ENCODE measurements at places on chromosomes 2 and 18.

DNA sequence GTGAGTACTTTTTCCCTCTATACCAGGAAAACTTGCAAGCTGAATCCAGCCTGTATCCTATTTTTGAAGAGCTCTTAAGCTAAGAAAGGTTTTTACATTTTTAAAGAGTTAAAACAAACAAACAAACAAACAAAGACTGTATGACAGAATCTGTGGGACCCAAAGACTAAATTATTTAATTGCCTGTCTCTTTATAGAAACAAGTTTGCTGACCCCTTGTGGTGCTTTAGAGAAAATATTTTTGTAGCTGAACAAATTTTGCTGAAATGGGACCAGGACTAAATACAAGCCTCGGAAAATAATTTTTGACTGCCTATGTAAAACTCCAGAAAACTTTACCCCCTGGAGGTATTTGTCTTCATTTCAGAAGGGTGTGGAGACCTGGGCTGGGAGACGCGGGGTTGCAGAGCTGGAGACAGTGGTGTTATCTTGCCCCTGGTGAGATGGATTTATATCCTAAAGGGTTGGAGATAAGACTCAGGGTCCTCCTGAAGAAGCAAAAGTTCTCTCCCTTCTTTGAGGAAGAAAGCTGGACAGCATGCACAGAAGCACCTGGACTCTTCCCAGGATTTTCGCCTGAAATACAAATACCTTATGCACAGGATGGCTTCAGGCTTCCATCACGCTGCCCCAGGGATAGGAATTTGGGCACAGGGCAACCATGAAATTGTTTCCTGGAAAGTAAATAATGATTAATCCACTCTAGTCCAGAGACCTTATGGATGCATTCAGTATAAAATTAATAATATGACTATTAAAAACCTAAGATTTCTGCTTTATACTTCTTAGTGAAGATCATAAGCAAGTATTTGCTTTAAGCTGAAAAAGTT is 54.3 kb downstream of the TMX3 start:
- peak; percentile 15 for DNase-seq

GRCh38 chr18:48263192-48263853 is 145.9 kb downstream of the ZBTB7C start:
- no peak for DNase-seq

- DNase-seq, result no peak
Measured at GRCh38 chr18:25181581-25181980, 170.4 kb downstream of the ZNF521 start.

DNA sequence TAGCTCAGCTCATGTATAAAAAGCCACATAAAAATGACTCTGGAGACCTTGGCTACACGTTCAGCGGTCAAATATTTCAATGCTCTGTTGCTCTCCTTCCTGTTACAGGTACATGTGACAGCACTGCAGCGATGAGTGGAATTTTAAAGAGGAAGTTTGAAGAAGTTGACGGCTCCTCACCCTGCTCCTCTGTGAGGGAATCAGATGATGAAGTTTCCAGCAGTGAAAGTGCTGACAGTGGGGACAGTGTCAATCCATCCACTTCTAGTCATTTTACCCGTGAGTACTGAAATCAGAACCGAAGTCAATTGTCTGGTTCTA is 125.4 kb downstream of the CSRNP3 start:
- DNase-seq, result peak; percentile 18

DNA sequence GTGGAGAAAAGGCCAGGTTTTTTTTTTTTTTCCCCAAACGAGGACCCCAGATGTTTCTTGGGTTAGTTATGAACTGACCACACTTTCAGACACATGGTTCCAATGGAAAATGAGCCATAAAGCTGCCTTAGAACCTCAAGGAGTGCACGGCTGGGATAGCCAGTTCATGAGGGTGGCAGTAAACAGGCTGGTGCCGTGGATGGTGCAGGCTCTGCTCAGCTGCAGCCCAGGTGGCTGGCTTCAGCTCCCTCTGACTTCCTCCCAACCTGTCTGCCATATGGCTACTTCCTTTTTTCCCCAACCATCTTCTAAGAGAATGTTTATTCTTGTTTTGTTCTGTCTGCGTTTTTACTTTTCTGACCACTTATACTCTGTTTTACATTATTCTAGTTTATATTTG is 109.8 kb upstream of the LMAN1 start:
- DNase-seq, result no peak

DNA sequence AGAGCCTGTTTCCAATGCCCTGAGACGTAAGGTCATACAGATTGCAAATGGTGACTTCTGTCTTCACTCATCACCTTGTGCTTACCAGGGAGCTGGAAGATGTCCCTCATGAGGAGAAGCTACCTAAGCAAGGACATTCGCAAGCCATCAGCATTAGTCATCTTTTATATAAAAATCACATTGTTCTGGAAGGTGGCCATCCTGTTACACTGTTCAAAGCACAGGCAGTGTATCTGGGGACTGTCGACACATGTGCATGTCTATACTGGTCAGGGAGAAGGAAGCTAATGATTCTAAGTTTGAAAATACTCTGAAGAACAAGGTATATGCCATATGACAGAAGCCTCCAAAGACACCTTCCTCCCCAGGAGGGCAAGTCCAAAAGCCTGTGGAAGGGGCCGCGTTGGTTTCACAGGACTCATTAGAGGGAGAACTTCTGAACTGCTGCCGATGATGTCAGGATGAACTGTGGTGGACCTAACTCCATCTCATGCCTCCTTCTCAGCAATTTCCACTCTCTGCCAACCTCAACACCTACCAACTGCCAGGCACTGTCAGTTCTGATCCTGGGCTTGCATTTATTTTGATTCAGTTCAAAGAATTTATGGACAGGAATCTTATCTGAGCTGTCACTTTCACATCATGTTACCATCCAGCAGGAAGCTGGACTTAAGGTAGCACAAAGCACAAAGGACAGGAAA is 39.4 kb downstream of the DNER start:
- DNase-seq, result no peak

GRCh38 chr2:164719996-164720941 is 99.0 kb upstream of the GRB14 start:
- no peak for DNase-seq

GRCh38 chr2:207122651-207123334 is 43.0 kb downstream of the KLF7 start:
- no peak for DNase-seq

GRCh38 chr18:13831864-13832508 is 8.0 kb downstream of the MC5R start:
- no peak for DNase-seq

DNA sequence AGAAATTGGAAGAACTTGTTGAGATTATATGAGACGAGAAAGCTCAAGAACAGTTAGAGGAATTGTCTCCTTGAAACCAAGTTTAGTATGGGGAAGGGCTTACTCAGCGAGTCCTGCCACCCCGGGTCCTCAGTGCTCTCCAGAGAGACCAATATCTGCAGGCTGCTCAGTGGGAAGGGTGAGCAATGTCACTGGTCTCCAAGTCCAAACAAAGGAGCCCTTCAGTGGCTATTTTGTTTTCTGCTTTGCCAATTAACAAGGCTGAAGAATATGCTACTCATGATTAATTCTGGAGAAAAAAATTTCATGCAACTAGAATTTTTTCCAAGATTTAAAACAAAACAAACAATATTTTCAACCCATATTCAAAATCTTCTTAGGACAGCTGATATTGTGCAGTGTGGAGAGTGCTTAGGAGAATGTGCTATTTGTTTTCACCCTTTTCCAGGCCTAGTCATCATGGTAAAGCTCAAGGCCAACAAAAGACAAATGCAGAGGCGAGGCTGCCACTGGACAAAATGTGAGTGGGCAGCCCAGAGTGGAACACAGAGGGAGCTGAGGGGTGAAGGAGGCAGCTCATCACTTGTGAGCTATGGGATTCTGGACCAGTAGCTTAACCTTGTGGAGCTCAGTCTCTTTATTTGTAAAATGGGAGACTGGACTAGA is 83.8 kb upstream of the TMEM17 start:
- no peak for DNase-seq

- DNase-seq, result no peak
Measured at GRCh38 chr2:165793161-165793778, 777 bp downstream of the GALNT3 start.

DNA sequence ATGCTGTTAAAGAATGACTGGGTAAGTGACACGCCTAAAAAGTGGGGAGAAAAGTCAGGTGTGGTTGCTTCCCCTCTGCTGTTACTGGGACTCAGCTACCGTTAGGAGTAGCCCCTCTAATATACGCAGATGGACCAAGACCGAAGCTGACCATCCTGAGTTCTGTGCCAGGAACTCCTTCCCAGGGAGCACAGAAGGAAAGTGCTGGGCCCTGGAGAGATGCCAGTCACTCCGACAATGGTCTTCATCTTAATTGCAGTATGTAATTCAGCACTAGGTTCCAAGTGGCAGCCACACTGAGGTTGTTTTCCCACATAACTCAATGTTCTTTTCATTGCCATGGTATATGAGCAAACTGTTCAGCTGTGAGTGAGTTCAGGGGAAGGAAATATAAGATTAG is 19.6 kb upstream of the TMEM200C start:
- DNase-seq, result no peak

- DNase-seq, result no peak
Measured at GRCh38 chr2:48750128-48750739, 5.3 kb downstream of the LHCGR start.

GRCh38 chr2:190862571-190862991 is 18.0 kb upstream of the GLS start:
- DNase-seq, result no peak

DNA sequence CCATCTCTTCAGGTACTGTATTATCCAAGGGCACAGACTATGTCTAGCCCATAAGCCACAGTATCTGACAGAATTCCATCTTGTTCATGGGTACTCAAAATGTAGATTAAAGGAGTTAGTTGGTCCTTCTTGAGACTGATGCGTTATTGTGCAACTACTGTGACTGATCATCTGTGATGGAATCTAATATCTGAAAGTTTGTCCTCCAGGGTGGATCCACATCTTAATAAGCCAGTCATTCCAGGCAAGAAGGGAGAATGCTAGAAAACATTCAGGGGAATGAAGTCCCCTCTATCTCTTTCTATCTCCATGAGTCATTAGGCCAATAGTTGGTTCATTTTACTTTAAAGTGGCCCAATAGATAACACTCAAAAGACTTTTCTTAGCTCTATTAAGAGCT is 252.6 kb downstream of the EXOC6B start:
- no peak for DNase-seq

GRCh38 chr2:174634130-174635014 is 36.8 kb upstream of the WIPF1 start:
- DNase-seq, result peak; percentile 51

DNA sequence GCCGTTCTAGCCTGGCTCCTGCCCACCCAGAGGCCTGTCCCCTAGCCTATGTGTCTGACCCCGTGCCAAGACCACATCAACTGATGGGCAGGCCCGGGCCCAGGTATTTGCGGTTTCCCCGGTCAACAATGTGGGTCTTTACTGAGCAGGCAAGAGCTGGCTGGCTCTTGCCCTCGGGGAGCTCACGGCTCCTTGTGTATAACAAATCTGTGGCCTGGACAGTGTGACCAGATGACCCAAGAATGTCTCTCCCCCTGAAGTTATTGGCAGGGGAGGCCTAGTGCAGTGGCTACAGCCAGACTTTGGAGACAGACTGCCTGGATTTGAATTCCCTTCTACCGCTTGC is 179.6 kb downstream of the KLHL29 start:
- no peak for DNase-seq

DNA sequence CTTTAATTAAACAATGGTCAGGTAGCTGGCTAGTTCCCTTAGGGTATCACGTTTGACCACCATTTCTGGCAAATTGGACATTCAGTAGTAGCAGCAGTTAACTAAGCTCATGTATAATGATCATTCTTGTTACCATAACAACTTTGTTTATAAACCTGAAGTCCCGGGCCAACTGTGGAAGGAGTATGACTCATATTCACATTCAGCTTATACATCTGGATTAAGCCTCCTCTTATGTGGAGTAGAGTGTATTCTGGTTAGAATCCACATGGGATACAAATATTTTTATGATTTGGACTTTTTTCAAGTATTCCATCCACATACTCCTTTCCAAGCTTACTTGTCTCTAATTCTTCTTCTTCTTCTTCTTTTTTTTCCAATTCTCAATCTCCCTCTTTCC is 70.3 kb upstream of the ZSWIM2 start:
- peak; percentile 33 for DNase-seq

GRCh38 chr2:212520340-212520739 is 18.3 kb downstream of the ERBB4 start:
- DNase-seq, result no peak
